Fibroblast of lung (primary cell): ENCODE measurements at places on chromosomes 5 and 9. TPM values are rescaled to one million over a fixed set of nuclear protein-coding genes. Genes with fewer than 3 reads are reported as not detected.

Gene AMBP
- 0.17 and 0.51 TPM in 2 replicates for total RNA-seq

Gene ECM2
- total RNA-seq: 6.8 and 10.0 TPM in 2 replicates

Gene ROR2
- total RNA-seq: 27.9 and 39.5 TPM in 2 replicates

Gene PDE6A
- total RNA-seq: under 0.01 TPM in 2 replicates

Gene CNTNAP3B
- total RNA-seq: 0.26 TPM in 1 of 2 replicates, not detected in the other

Gene CD274
- 3.3 and 5.9 TPM in 2 replicates for total RNA-seq

Gene SLCO4C1
- total RNA-seq: under 0.01 TPM in 1 of 2 replicates, not detected in the other

Gene GRIA1
- total RNA-seq: 1.8 and 4.5 TPM in 2 replicates
